ENCODE measurements at places on chromosomes 1 and 21.

- DNase-seq: no peak
Measured at GRCh38 chr1:225544924-225545323, 108.0 kb downstream of the ENAH start.

DNA sequence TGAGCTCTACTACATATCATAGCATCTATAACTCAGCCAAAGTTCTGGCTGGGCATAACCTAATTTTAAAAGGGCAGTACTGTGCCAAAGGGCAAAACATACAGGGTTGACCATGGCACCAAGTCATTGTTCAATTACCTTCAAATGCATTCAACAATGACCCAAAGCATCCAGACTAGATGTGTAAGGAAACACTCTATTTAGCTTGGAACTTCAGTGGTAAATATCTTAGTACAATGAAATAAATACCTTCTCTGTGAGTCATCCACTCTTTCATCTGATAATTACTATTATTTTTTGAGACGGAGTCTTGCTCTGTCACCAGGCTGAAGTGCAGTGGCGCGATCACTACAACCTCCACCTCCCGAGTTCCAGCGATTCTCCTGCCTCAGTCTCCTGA, 70.0 kb downstream of the NVL start:
- DNase-seq: no peak

GRCh38 chr1:99535470-99536164, 110.3 kb upstream of the PALMD start:
- DNase-seq: no peak

GRCh38 chr1:160217481-160218051, 12.4 kb downstream of the PEA15 start:
- no peak for DNase-seq

DNA sequence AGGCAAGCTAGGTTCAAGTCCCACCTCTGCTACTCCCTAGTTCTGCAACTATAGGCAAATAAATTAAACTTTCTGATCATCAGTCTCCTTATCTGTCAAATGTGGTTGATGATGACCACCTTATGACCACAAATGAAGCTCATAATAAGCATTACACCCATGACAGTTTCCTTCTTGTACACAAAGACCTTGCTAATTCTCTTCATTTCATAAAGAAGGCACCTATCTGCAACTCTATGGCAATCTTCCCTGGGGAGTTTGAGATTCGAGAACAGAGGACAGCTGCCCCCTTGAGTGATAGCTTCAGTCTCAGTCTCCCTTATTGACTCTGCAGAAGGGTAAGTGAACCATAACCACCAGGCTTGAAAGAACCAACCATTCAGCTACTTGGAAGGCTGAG, 503.1 kb upstream of the DAB1 start:
- no peak for DNase-seq

DNA sequence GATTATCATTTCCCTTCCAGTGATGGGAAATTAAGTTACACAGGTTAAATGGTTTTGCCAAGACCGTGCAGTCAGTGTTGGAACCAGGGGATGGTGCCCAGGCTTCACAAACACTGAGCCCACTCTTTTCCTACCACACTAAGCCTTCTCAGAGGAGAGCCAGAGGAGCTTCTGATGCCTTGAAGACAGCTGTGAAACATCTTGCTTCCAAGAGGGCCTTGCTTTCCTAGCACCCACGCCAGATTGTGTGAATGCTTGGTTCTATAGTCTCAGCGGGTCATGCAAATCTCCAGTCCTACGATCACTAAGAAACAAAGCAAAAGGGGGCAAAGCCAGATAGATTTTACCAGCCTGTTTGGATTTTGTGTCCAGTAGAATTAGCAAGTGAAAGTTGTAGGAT, 187.5 kb downstream of the DHRS3 start:
- no peak for DNase-seq

- no peak for DNase-seq
Measured at GRCh38 chr1:1170215-1171091, 3.2 kb upstream of the TTLL10 start.

GRCh38 chr1:26283279-26283853, 3.5 kb downstream of the SH3BGRL3 start:
- no peak for DNase-seq

- no peak for DNase-seq
Measured at GRCh38 chr1:232964601-232965000, 14.2 kb downstream of the NTPCR start.

DNA sequence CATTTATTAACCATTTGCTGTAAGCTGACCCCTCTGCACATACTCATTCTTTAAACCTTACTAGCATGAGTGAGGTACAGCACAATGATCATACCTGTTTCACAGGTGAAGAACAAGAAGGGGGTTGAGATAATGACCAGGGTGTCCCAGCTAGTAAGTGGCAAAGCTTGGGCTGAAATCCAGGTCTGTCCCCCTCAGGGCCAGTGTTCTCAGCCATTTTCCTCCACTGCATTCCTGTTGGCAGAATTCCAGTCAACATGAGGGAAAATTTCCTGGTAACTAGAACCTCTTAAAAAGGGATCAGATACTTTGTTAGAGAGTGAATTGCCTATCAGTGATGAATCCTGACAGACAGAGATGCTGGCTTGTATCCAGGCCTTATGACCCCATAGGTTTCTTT, 48.1 kb downstream of the SPATA46 start:
- DNase-seq: no peak

DNA sequence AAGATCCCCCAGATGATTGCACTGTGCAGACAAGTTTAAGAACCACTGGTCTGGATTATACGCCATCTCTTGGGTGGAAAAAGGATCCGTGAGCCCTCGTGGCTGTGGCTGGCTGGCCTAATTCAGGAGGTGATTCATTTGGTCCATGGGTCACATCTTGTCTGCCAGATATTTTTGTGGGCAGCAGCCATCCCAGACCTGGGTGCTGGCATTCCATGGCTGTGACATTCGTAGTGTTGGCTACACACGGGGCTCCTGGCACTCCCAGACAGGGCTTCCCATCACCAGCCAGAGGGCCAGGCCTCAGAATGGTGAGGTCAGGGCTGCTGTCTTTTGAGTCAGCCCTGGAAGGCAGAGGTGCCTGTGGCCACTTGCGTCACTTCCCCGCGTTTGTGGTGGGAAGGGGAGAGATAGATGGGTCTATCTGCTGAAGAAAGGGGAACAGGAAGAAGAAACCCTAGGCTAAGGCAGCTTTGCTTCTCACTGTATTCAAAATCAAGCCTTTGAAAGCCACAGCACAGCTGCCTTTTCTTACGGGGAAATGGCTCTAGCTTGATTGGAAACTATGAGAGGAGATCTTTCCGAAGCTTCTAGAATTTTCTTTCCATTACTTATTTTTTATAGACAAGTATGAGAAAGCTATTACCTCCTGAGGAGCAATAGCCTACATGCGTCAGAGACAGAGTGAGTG, 32.4 kb downstream of the EIF2D start:
- peak; percentile 95 for DNase-seq

Data from bone marrow (tissue), 2 donors.